ENCODE measurements at places on chromosomes 5 and 9. TPM values are rescaled to one million over a fixed set of nuclear protein-coding genes. Genes with fewer than 3 reads are reported as not detected.

DNA sequence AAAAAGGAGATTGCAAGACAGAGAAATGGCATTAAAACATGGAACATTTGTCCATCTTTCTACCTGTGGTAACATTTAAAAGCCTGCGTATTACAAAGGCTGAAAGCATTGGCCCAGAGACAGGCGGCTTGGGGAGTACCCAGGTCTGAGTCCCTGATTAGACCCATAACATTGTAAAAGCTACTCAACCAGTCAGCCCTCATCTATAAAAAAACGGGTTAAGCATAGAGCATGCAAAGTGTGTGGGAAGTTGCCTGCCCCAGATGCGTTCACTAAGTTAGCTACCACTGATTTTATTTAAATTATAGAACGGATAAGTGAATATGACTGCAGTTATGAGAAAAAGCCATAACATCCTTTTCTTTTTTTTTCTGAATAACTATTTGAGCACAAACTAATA, 276.1 kb downstream of the CDH12 start:
- no peak for DNase-seq

GRCh38 chr5:8382456-8382855, 513.5 kb downstream of the MTRR start:
- no peak for DNase-seq

DNA sequence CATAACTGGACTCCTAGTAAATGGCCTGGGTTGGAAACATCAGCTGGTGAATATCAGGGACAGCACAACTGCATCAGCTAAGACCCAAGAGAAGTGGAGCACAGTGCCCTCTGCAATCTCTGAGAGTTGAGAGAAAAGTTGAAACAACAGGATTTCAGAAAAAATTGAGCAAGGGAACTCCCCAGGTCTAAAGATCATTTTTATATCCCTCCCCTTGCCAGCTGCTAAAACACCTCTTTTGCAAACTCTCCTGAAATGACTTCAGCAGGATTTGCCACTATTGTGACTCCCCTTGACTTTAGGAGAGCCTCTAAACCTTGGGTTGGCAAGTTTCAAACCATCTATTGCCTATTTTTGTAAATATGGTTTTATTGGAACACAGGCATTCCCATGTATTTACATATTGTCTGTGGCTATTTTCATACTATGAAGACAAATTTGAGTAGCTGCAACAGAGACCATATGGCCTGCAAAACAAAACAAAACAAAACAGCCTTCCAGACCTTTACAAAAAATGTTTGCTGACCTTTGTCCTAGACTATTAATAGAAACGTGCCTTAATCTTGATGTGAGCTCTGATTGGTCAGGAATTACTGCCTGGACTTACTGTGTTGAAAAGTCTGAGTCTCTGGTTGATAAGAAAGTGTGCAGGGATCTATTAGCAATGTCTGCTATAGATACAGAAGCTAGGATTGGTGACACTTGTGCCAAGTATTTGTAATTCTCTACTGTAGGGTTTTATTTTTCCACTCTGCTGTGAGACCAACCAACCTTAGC, 37.7 kb upstream of the PLPPR1 start:
- no peak for DNase-seq

GRCh38 chr9:91882627-91883026, 67.4 kb downstream of the ROR2 start:
- DNase-seq: no peak

DNA sequence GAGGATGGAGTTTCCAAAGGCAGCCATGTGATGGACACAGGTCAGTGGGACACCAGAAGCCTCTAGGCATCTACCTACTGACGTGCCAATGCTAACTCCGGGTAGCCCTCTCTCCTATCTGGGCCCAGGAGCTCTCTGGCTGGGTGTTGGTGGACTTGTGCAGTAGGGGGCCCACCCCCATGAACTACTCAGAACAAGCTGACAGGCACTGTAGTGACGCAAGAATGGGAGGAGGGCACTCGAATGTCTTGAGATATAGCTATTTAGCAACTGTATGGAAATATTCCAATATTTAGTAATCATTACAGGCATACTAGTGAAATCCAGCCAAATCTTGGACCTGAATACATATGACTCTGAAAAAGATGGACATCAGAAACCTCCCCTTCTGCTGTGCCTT, 5.7 kb upstream of the DOCK2 start:
- peak; percentile 65 for DNase-seq

GRCh38 chr9:129253803-129254381, 75.8 kb upstream of the IER5L start:
- DNase-seq: no peak

- no peak for DNase-seq
Observed at GRCh38 chr5:12526113-12526512, 621.9 kb upstream of the CTNND2 start.

- no peak for DNase-seq
Observed at GRCh38 chr9:127179633-127180441, 57.4 kb upstream of the ANGPTL2 start.

- no peak for DNase-seq
Observed at GRCh38 chr5:3118340-3118739, 366.9 kb upstream of the IRX2 start.

GRCh38 chr5:146003852-146004251, 67.5 kb downstream of the SH3RF2 start:
- DNase-seq: peak; percentile 12

DNA sequence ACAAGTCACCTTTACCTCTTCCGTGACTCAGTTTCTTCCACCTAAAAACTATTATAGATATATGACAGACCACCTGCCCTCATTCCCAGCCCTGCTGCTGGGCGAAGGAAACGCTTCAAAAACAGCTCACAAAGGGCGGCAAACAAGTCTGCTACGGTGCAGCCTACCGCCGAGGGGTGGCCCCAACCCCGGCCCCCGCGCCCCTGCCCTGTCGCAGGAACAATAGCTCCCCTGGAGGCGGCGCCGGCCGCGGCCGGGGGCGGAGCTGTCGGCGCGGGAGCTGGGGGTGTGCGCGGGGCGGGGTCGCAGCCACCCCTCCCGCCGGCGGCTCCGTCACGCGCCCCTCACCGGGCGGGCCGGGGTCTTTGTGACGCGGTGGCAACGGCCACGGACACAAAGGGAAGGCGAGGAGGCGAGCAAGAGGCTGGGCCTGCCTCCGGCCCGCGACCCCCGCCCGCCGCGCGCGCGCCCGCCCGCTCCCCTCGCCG, at the start of gene TMEFF1:
Gene TMEFF1, plus strand, starts transcription at position 362 of the 488 bp plus-strand sequence. CDS start 396 bp downstream, outside the sequence.
- DNase-seq: peak; percentile 26

GRCh38 chr5:175892015-175892800, 20.8 kb downstream of the CPLX2 start:
- no peak for DNase-seq

DNA sequence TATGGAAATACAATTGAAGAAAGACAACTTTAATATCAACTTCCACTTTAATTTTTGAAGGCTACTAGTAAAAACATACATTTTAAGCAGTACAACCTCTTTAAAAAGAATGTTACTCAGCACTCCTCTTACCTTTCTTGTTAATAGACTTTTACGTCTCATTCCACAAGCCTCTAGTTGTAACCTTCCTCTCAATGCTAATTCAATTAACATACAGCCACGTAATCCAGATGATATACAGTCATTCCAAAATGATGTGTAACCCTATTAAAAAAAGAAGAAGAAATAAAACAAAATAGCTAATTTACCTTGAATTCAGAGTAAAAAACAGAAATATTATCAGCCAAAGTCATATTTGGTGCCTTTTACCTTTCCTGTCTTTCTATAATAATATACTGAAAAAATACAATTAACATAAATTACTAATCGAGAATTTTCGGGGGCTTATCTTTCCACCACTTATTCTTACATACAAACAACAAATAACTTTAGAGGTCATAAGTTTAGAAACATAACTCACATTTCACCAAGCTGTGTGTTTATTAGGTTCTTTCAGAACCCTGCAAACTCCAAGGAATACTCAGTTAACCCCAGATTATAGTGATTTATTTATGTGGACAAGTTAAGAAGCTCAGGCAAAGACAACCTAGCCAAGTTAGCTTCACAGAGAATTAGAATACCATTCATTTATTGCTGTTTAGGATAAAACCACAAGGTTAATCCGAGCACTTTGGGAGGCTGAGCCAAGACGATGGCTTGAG, 30.3 kb downstream of the GOLPH3 start:
- peak; percentile 5 for DNase-seq

DNA sequence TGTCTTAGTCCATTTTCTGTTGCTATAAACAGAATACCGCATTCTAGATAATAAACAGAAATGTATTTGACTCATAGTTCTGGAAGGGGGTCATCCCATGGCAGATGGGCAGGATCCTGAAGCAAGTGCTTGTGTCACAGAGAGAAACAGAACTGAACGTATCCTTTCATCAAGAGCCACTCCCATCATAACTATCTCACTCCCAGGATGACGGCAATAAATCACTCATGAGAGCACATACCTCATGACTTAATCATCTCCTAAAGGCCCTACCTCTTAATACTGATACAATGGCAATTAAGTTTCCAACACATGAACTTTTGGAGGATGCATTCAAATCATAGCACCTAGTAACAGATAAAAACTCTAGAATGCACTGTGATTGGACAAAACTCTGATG, 142.9 kb downstream of the CAMK4 start:
- no peak for DNase-seq

DNA sequence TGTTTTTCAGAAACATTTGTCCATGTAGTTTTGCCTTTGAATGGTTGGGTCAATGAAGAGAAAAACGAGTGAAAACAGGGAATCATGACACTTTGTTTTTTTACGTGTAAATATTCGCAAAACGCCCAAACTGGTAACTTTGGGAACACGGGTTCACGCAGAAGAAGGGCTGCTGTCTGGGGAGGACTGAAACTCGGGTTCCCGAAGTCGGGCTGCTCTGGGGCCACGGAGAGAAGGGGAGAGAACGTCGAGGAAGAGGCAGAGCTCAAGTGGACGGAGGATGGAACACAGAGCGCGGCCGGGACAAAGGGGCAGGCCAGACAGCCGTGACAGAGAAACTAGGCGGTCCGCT, 478 bp upstream of the SETD9 start:
- no peak for DNase-seq

DNA sequence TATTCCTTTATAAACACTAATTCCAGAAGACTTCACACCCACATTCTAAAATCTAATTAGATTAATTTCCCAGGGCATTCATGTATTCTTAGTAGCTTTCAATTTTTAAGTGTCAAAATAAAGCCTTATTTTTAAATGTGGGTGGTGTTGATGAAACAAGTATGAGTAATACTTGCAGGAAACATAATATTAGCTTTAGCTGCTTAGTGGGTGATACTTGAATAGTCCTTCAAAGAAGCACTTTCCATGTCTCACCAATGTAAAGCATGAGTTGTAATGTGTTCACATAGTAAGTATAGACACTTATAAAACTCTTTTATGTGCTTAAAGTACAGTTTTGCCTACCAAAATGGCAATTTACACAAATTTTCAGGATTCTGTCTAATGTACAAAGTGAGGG, 6.9 kb downstream of the FNBP1 start:
- peak; percentile 65 for DNase-seq

GRCh38 chr5:150645070-150645700, 4.7 kb downstream of the SYNPO start:
- DNase-seq: peak; percentile 71

The ANKDD1B gene
- total RNA-seq: not detected

The QRFP gene
- not detected for total RNA-seq

The CATSPER3 gene
- under 0.01 TPM for total RNA-seq

The KIF4B gene
- under 0.01 TPM for total RNA-seq

The PHF24 gene
- not detected for total RNA-seq

All from IMR-90 (cell line).